ENCODE measurements at places on chromosomes 2 and 18.

DNA sequence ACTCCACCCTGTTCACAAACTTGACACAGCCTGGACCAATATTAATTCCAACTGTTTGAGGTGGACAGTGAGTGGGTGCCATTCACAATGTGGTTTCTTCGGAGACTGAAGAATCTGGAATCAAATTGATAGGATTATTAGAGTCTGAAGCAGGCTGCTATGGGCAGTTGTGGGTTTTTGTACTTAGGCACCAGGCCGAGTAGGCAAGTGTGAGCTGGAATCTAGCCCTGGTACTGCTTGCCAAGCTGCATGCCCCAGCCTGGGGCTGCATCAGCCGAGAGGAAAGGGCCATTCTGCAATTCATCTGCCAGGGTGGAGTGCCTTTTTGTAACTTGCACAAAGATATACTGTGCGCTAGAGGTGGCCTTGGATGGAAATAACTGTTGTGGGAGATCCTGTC, 654.7 kb upstream of the FANCL start:
- no peak for DNase-seq

GRCh38 chr18:36271153-36271552, 26.4 kb upstream of the FHOD3 start:
- no peak for DNase-seq

DNA sequence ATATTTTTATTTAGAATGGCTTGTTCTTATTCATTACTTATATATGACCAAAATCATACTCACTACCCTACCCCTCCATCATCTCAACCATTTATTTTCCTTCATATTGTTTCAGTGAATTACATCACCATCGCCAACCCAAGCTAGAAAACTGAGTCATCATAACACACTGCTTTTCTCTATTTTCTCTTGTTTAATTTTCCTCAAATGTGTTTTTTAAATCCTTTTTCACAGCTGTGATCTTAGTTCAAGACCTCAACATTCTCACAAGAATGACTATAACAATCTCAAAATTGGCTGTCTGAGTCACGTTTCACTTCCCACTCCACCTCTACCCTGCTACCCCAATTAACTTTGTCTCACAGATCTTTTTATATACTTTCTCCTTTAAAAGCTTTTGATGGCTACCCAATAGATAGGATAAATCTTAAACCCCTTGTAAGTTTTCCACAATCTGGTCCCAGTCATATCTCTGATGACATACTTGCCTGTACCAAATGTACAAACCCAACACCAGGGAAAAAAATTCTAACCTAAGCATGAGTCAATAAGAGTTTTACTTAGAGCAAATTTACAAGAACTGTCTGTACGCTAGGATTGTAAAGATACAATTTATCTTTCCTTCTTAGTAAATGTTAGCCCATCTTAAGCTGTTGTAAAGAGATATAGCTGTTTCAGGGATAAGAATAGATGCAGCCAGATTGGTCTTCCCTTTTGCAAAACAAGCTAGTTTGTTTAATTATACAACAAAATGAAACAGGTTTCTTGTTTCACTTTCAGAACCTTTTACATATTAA, 635.1 kb upstream of the SLC39A10 start:
- DNase-seq = no peak

- no peak for DNase-seq
These were observed 1.6 kb upstream of the ALKAL2 start for GRCh38 chr2:289362-290089.

- no peak for DNase-seq
These were observed 160.1 kb upstream of the GATA6 start for GRCh38 chr18:22009242-22009641.

DNA sequence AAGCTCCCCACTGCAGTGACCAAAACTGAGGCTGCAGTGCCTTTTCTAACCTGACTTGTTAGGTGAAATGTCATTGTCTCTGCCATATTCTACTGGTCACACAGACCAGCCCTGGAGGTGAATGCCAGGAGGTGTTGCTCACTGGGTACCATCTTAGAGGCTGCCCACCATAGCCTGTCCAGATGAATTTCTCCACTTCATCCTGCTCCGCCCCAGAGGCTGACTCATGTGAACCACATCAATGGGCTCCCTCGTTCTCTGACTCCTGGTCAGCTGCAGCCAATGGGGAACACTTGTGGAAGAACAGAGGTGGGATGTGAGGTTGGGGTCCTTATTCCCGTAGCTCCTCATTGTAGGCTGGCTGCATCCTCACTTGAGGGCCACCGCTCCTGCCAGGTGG, 3.4 kb upstream of the NARS1 start:
- DNase-seq = no peak

DNA sequence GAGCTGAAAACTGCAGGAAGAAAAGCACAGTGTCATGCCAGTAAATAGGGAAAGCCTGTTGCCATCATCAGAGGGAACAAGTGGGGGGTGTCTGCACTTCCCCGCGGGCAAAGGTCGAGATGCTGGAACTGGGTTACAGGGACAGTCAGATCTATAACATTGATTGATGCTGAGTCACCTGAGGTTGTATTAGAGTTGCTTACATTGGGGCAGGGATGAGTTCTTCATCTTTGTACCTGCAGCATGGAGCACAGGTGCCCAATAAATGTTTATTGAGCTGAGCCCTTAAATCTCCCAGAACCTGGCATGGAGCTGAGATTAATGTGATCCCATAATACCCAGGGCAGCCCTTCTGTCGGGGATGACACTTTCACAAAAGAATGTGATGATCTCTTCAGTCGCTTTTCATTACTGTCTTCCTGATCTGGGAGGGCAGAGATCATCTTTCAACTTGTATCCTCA, 5.9 kb upstream of the RNF152 start:
- DNase-seq = no peak

GRCh38 chr18:28208712-28209265, 31.9 kb upstream of the CDH2 start:
- DNase-seq = no peak

- DNase-seq = no peak
These were observed 101.9 kb downstream of the ACTR2 start for GRCh38 chr2:65329525-65329924.

DNA sequence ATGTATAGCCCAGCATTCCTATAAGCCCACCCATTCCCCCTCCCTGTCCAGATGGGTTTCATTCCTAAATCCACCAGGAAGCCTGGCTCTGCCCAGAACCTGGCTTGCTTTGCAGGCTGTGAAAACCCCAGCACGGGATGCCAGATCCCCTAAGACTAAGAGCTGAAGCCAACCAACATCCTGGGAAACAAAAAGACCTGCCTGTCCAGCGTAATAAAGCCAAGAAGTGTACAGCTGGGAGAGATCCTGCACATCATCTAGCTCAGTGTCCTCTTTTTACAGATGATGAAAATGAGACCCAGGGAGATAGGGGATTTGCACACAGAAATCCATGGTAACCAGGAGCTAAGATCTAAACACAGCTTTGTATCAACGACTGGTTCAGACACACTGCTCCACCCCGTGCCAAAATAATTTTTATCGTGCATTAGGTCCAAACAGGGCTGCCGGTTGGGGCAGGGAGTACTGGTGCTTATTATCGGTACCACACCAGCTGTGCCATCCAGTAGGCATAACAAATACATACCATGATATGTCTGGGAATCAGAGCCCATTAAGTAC, 2.9 kb downstream of the RND3 start:
- no peak for DNase-seq

DNA sequence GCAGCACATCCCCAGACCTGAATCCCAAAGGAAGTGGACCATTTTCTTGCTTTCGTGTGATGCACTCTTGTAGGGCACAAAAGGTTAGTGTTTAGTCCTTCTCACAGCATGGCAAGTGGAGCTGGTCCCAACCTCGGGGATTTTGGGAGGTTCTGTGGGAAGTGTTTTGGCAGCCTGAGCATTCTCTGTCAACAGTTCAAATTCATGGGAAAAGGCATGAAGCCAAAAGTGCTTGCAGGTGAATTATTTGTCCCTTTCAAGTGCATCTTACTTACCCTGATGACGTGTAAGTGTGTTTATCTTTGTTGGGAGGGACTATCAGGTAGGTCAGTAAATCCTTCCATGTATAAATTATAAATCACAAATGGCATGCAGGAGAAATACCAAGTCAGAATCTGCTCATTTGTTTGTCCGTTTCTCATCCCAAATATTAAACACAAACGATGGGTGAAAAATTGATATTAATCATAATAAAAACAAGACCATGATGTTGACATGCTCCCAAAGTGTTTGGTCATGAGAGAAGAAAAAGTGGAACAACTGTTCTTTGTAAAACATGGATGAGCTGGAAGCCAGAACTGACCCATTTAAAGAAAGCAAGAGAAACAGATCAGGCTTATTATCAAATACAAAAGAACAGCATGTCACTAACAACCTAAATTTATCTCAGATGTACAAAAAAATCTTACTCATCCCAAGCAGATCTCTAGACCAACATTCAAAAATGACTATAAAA, 57.6 kb downstream of the EPHA4 start:
- DNase-seq = no peak

DNA sequence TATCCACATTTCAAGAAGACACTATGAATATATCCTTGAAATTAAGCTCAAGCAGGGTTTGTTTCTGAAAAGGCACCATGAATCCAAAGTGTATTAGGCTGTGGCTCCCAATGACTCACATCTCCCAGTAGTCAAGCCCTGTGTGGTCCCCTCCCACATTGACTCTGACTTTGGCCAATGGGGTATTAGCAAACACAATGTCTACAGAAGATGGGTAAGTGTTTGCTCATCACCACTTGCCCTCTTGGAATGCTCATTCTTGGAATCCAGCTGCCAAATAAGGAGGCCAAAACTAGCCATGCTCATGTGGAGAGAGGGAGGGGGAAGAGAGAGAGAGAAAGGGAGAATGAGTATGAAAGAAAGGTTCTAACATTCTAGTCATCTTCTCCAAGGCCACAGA, 490.0 kb downstream of the TXNL1 start:
- DNase-seq = no peak

DNA sequence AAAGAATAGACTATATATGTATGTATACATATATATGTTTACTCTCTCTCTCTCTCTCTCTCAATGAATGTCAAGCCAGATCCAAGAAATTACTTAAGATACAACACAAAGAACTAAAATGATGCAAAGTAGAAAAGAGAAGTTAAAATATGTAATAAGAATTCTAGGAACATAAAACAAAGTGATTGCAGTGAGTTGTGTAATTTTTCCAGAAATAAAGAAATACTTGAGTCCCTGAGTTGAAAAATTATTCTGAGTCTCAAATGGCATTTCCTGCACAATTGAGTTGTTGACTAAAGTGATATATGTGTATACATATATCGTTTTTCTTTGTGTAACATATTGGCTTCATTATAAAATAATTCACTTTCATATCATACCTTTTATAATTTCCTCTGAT, 262.4 kb downstream of the INSIG2 start:
- no peak for DNase-seq

- DNase-seq = no peak
These were observed 222.1 kb upstream of the SMAD2 start for GRCh38 chr18:48152549-48152948.

DNA sequence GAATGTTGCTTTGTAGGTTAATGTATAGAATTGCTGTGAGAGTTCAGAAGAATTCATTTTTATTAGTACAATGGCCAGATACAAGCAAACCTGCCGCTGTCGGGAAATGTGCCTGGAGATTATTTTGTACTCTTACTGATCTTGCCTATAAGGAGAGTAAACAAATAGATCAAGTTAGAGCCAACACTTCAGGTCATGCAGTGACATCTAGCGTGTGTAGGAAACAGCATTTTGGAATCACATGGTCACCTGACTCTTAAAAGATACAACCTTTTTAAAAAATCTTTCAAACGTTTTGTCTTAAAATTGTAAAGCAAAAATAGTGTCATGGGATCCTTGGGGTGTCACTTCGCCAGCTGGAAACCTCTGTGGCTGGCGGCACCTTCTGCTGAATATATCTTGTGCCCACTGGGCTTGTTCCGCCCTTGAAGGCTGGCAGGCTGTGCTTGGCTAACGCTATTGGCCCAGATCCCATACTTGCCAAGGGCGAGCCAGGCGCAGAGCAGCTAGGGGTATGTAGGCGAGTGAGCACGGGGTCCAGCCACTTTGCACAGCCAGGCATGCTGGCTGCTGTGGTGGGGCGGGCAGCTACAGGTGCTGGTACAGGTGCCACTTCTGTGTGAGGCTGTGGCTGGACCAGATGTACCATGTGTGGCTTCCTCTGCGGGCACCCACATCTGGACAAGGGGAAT, 19.5 kb upstream of the RPRM start:
- no peak for DNase-seq

GRCh38 chr2:32824070-32824809, 122.5 kb upstream of the LTBP1 start:
- no peak for DNase-seq

- no peak for DNase-seq
These were observed 64.6 kb downstream of the CD226 start for GRCh38 chr18:69882965-69883668.

GRCh38 chr2:60728855-60729254, 27.2 kb upstream of the PAPOLG start:
- no peak for DNase-seq

GRCh38 chr2:3171564-3172264, 205.9 kb downstream of the EIPR1 start:
- DNase-seq = no peak

DNA sequence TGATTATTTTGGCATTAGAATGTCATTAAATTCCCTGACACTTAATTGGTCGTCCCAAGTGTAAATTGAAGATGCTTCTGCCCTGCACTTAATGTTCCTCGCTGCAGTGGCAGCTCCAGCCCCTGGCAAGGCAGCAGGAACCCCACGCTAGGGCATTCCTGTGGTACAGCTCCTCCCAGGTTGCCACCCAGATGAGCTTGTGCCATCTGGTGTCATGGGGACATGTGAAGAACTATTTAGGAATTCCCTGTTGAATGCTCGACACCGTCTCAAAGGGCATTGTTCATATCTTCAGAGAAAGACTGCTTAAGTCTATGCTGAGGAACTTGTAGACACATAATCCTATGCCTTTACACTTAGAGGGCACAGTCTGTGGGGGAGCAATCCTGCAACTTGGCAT, 38.9 kb downstream of the BCL2L11 start:
- DNase-seq = no peak

DNA sequence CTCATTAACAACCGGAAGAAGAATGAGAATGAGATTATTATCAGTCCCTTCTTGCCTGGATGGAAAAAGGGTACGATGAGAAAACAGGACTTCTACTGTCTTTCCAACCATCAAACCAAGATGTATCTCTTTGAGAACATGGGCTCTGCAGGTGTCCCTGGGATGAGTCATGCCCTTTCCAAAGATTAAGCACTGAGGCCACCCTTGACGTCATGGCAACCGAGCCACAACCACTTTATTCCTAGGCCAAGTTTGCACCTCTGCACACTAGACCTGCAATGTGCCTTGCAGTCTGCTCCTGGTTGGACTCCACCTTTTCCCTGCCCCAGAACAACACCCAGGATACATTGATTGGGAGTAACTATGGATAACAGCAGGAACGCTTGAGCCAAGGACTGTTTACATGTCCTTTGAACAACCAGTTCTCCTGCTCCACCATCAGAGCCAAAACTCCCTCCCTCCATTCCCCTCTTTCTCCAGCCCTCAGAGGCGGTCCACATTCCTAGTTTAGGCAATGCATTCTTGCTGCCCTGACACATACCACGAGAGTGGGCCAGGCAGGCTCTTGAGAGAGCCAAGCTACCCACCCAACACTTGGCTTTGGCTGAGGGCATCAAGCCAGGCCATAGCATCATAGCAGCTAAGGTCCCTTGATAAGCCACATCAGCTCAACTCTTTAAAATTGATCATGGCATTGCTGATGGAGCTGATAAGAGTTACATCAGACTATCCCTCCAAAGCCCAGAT, 310.7 kb downstream of the TNS1 start:
- no peak for DNase-seq

GRCh38 chr18:54020156-54020745, 204.2 kb downstream of the MBD2 start:
- DNase-seq = no peak

GRCh38 chr2:68320118-68320641, 431 bp upstream of the CNRIP1 start:
- DNase-seq = peak; percentile 17
